ENCODE measurements at places on chromosomes 6 and 20.

GRCh38 chr20:289693-290083 lies 862 bp downstream of the C20orf96 start:
- DNase-seq = no peak

DNA sequence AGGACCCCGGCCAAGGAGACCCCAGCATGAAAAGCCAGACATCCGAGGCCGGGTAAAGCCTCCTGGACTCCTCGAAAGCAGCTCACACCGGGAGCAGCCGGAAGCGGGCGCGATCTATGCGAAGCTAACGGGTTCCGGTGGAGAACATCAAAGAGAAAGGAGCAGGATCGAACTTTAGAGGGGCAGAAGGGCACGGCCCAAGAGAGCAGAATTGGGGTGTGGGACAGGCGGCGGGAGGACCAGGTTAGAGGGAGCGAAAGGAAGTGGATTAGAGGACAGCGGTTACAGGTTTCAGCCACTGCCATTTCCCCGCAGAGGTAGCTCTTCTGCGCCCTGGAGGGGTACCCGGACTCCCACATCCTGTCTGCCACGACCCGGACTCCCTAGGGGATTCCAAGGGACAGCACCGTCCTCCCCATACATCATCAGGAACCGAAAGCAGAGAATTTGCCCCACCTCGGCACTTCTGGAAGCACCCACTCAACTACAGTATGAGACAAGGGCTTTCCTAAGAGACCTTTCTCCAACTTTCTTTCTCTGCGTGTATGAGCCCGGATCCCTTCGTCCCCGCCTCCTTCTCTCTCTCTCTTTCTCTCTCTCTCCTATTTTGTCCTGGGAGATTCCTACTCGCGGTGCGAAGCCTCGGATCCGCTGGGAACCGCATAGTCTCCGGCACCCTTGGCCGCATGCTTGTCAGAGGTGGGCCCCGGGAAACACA lies 507 bp upstream of the VGLL2 start:
- no peak for DNase-seq

DNA sequence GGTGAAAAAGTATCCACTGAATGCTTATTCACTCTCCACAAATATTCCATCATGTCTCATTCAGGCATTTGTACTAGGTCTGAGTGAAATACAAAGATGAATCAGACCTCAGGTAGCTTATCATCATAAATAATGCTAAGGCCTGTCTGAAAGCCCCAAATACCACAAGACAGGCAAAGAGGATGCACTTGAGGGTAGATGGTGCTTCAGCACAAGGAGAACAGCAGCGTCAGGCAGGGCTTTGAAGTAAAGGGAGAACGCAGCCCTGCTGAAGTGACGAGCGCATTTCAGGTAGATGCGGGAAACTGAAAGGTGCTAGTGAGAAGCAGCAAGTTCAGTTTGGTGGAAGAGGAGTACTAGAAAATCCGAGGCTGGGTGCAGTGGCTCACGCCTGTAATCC lies 38.7 kb downstream of the MAP3K5 start:
- DNase-seq = no peak

DNA sequence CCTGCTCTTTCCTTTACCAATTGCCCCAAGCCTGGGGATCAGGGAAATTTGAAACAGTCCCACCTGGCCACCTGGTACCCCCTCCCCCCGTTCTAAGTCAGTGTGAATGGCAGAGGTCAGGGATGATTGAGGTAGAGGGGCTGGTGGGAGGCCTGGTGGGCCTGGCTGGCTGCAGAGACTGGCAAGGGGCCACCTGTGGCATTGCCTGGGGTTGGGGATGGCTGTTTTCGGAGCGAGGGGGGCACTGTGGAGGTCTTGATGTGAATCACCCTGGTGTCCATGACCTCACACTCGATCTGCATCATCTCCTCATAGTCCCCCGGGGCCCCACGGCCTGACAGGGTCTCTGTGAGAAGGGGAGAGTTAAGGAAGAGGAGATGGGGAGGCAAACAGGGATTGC lies 6.5 kb upstream of the TNXB start:
- DNase-seq = no peak

GRCh38 chr20:49445176-49445575 lies 37.3 kb downstream of the KCNB1 start:
- DNase-seq = no peak

GRCh38 chr20:14710951-14711350 lies 373.5 kb upstream of the FLRT3 start:
- no peak for DNase-seq

GRCh38 chr6:104473021-104473429 lies 386.7 kb downstream of the HACE1 start:
- no peak for DNase-seq

DNA sequence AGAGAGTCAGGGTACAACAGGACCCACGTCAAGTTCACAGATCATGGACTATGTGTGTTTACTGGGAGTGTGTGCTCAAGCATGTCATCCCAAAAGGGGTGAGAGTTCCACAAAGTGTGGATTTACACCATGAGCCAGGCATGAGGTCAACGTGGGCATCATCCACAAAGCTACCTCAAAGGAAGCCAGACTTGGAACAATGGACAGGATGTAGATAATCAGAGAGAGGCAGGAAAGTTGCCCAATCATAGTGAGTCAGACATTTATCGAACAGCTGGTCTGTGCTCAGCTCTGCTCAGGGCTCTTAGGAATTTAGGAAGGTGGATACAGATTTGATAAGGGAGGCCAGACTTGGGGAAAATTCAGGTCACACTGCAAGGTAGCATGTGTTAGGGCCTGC lies 317.2 kb upstream of the CDYL start:
- DNase-seq = no peak
